ENCODE measurements at places on chromosomes 4 and X.

GRCh38 chr4:151021637-151022334 is 6.7 kb upstream of the LRBA start:
- DNase-seq, result no peak

DNA sequence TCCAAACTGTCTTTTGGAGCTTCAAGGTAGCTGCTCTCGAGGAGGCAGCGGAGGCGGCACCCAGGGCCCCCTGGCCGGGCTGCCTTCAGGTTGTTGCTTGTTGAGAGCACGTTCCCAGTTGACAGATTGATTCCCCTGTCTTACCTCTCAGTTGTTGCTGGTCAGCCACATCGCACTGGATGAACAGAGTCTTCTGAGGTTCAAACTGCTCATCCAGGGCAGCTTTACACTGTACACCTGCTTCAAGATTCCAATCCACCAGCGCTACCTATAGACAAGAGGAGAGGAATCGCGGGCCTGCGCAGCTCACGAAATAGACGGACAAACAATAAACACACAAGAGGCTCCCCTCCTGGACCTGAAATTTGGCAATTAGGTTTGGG is 497 bp downstream of the HPGD start:
- DNase-seq, result peak; percentile 15

DNA sequence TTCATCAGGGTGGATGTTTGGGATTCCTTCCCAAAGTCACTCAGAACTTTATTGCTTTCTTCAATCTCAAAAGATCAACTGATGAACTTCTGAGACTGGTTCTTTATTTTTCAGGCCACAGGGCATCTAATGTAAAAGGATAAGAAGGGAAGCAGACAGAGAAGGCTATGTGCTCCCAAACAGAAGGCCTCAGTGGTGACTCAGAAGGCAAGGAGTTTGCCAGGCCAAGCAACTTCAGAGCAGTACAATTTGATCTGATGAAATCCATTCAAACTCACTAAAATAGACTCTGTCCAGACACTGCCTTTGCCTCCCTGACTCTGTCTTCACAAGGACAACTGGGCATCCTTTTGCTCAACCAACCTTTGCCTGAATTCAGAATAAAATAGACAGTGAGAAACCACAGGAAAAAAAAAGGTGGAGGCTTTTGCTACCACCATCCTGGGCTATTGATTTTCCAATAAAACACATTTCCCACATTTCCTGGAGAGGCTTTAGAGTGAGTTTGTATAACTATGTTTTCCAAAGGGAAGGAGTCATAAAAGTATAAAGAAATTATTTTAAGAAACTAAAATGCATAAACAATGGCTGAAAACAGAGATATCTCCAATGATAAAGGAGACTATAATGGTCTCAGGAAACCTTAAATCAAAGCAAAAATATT is 55.2 kb downstream of the ARHGEF6 start:
- DNase-seq, result peak; percentile 80

DNA sequence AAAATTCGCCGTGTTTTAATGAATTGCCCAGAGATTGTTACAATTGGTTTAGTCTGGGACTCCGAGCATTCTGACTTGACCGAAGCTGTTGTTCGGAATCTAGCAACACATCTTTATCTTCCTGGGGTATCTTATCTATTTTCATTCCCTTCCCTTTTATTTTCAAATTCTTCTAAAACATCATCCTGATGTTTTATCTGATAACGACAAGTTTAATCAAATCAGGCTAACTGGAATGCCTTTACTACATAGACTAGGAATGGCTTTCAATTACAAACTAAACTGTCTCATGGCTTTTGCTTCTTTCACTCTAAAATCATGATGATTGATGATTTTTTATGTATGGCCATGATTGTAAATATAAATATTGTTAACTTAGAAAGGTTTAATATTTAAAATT is 48.0 kb downstream of the USP53 start:
- no peak for DNase-seq

DNA sequence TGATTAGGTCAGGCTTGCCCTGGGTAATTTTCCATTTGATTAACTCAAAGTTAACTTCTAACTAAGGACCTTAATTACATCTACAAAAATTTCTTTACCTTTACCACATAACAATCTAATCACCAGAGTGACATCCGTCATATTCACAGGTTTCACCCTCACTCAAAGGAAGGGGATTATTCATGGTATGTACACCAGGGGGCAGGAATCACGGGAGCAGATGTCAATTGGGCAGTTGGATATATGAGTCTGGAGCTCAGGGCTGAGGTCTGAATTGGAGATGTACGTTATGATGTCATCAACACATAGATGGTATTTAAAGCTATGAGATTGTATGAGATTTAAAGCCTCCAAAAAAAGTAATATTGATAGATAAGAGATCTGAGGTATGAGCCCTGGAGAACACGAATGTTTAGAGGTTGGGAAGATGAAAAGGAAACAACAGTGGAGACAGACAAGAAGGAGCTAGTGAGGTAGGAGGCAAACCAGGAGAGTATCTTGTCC is 52.9 kb downstream of the PGRMC1 start:
- no peak for DNase-seq

DNA sequence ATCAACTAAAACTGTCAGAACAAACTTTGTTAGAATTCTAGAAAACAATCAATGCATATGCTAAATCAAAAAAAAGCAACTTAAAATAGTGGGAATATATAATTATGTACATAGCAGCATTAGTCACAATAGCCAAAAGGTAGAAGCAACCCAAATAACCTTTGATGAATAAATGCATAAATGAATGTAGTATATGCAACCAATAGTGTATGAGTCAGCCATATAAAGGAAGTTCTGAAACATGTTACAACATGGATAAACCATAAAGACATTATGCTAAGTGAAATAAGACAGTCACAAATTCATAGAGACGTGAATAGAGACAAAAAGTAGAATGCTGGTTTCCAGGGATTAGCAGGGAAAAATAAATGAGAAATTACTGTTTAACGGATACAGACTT is 762.8 kb upstream of the INTU start:
- DNase-seq, result no peak

DNA sequence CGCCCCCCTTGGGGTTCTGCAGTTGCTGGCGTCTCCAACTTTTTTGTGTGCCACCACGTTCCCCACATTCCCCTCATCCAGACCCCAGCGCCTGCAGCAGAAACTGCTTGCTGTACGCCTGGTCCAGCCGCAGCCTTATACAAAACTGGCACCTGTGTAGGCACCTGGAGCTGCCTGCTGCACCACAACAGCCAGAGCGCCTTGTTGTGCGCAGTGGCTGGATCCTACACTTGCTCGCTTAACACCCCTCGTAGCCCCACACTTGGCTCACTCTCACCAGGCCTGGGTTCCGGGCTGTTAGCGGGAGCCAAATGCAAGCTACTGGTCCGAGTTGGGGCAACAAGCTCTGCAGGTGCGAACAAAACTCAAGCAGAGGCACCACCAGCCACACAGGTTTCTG is 136.8 kb downstream of the TECRL start:
- no peak for DNase-seq

DNA sequence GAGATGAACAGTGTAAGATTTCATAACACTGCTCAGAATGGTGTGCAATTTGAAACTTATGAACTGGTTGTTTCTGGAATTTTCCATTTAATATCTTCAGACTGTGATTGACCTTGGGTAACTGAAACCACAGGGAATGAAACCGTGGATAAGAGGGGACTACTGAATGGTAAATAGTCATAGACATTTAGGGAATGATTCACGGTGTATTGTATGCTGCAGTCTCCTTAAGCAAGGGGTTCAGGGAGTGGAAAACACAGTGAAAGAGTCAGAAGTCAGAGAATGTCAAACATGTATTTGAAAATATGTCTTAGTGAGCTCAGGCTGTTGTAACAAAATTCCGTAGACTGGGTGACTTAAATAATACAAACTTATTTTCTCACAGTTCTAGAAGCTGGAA is 398.2 kb upstream of the DIPK2B start:
- DNase-seq, result peak; percentile 58

GRCh38 chr4:100838286-100838685 is 320.5 kb upstream of the EMCN start:
- DNase-seq, result no peak

DNA sequence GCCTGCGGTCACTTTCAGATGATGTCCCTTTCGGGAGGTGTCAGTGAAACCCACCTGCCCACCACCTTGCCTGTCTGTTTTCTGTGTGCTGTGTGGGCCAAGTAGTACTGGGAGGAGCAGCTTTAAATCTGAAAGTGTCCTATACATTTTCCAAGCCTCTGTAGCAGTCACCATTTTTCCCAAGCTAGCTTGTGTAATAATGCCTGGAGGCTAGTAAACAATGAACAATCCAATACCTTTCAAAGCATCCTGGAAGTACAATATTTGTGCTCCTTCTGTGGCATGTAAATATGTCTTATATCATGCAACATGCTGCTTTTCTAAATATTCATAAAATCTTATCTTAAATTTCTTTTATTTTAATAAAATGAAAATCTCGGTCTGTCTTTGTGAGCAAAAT is 111.6 kb upstream of the C1GALT1C1 start:
- no peak for DNase-seq

DNA sequence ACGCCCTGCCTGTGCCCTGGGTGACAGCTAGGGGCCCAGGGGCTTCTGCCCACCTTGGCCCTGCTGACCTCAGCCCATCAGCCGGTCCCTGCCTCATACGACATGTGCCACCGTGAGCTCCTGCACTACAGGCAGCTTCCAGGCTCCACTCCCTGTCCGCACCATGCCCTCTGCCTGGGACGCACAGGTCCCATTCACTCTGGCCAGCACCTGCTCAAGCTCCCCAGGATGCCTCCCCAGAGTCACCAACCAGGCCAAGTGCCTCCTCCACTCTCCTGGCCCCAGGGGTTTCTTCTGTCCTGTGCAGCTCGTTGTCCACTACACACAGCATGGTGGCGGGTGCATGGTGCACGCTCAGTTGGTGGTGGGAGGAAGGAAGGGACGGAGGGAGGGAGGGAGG is 20.2 kb upstream of the MRFAP1 start:
- DNase-seq, result no peak

DNA sequence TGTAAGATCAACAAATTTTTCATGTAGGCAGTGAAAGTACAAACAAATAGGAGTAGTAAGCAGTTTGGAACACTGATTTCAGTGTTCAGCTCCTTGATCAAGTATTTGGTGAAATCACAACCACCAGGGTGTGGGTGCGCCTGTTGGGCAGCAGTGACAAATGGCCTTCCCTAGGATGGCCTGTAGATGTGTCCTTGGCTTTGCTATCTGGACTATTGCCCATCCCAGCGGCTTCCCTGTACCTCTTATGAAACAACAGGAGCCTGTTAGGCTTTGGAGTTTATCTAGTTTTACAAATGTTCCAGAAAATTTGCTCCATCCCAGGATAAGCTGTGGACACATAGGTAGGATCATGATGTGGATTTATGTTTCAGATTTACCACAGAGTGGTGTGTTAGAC is 216.8 kb upstream of the FAT1 start:
- DNase-seq, result no peak

DNA sequence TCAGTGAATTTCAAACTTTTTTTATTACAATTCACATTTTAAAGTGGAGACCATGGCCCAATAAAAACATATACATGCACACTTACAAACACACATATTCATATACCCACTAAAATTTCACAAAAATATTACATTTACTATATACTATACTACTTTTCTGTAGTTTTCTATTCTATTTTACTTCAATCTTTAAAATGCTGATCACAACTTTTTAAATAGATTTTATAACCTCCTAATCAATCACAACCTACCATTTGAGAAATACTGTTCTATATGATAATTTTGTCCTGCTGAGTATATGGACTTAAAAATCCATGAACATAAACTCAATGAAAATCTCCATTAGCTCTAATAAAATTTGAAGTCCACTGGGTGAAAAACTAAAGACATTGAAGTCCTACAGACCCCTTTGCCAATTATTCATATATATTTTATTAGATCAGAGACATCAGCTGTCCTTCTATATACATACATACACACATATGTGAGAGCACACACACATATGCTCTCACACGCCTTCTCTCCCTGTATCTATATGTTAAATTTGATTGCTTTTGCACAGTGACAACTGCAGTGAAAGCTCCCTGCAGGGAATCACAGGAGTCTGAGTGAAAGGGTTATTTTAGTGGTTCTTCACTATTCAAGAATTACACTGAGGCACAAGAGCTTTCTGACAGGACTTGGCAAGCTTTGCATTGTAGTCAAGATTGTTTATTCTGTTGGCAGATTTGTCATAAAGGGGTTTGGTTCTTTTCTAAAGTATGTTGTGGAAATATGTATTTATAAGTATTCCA is 46.7 kb upstream of the PRDM8 start:
- no peak for DNase-seq

DNA sequence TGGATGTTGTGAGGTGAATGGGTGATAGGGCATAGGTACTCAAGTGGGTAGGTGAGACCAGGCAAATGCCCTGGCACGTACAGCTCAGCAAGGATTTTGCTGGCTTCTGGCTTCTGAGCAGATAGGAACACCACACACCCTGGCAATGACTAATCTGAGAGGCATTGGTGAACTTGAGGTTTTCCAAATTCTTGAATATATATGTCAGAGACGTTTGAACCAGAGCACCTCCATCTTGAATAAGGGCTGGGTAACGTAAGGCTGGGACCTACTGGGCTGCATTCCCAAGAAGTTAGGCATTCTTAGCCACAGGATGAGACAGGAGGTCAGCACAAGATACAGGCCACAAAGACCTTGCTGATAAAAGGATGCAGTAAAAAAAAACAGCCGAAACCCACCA is 204.5 kb downstream of the NLGN4X start:
- DNase-seq, result peak; percentile 1

- DNase-seq, result no peak
These were observed 42.3 kb upstream of the PPARGC1A start for GRCh38 chr4:23932186-23932585.

DNA sequence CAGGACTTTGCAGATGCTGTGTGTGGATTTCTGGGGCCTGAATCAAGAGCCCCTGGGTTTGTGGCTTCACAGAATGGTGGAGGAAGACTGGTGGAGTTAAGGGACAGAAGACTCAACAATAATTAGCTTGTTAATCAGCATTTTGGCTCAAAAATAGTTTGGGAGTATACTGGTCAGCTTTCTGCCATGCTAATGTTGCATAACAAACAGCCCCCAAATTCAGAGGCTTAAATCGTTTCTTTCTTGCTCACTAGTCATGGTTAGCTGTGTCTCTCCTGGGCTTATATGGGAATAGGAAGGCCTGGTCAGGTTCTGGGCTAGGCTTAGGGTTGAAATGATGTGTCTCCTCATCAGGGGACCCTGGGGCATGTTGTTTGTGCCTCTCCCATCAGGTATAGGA is 24.4 kb downstream of the TBL1X start:
- DNase-seq, result no peak

DNA sequence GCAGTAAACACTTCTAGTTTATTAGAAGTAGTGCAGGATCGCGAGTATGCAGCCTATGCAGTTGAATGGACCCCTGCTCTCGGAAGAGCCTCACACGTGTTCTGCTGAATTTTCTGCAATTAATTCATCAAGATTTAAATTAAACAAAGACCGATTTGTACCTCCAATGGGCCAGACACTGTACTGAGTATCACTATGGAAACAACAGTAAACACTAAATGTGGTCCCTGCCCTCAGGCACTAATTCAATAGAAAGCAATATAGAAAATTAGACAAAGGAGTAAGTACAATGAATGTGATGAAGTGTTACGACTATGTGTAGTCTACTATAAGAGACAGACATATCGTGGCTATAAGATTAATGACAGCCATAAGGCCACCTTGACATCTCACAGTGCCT is 740.3 kb upstream of the FRG1 start:
- DNase-seq, result no peak

Data from GM23248 (cell line).